ENCODE measurements at places on chromosomes 12 and 14.

DNA sequence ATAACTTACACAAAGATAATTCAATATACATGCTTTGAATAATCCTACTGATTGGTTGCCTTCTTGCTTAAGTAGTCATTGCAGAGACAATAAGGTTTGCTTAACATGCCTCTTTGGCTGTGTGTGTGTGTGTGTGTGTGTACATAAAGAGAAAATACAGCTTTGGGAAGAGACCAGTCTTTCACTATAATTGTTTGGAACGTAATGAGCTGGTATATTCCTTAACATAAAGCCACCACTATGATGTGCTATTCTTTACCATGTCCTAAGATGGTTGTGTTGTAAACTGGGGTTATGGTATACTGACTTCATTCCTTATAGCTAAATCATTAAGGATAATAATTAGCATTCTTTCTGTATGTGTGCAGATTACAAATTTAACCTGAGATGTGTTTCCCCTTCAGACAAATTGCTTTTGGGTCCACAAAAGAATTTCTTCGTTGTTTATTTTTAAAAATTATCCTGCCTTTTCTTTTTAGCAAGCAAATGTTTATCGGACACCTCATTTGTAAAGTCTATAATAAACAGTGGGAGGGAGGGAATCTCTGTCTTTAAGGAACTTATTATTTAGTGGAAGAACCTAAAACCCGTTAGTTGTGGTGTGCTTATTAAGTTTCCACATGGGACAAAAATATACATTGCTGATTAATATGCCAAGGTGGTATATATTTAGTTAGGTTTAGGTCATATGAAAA is 74.4 kb downstream of the TMX1 start:
- no peak for DNase-seq

- DNase-seq, result no peak
Measured at GRCh38 chr12:117921929-117922777, 46.6 kb downstream of the KSR2 start.

DNA sequence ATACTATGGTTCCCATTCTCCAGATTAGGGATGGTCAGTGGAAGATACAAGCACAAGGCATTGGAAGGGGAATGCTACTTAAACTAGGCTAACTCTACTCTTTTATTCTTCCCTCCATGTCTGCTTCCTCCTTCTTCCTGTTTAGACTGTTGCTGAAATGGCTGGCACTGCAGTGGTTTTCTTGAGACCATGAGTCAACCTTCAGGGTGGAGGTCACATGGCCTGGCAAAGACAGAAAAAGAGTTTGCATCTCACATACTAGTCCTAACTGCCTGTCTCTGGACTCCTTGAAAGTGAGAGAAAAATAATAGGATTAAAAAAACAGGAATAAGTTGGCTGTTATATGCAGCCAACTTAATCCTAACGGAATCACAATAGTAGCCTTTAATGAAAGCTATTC is 37.0 kb downstream of the ALDH1L2 start:
- DNase-seq, result no peak

- no peak for DNase-seq
Measured at GRCh38 chr12:27012239-27012981, 1.8 kb downstream of the TM7SF3 start.

DNA sequence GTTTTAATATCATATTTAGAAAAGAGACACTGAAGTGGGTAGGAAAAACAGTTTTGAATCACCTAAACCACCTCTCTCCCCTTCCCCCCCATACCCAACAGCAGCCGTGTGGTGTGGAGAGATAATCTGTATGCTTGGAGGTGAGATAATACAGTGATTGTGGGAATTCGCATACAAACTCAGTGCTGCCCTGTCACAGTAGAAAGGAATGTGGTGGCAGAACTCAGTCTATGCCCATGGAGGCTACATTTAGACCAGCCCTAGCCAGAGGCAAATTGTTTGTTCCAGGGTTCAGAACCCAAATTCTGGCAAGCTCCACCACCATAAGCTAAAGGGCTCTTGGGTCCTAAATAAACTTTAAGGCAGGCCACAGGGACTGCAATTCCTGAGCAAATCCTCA is 827.0 kb downstream of the C12orf50 start:
- DNase-seq, result no peak

DNA sequence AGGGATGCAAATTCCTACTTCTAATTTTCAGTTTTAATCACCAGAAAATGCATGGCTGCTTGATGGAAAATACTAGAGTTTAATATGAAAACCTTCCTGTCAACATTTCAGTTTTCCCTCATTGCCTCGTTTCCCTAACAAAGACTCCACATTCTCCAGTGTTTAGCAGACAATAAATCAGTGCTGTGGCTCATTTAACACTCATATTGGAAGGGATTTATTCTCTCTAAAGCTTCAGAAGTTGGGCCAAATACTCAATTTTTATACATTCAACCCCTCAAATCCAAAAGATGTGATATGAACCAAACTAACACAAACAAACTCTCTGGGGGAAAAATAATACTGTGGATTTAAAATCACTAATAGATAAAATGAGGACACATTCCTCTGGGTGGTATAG is 482.5 kb downstream of the FLRT2 start:
- DNase-seq, result no peak

- DNase-seq, result no peak
Measured at GRCh38 chr12:7934091-7934888, 1.7 kb downstream of the SLC2A3 start.

DNA sequence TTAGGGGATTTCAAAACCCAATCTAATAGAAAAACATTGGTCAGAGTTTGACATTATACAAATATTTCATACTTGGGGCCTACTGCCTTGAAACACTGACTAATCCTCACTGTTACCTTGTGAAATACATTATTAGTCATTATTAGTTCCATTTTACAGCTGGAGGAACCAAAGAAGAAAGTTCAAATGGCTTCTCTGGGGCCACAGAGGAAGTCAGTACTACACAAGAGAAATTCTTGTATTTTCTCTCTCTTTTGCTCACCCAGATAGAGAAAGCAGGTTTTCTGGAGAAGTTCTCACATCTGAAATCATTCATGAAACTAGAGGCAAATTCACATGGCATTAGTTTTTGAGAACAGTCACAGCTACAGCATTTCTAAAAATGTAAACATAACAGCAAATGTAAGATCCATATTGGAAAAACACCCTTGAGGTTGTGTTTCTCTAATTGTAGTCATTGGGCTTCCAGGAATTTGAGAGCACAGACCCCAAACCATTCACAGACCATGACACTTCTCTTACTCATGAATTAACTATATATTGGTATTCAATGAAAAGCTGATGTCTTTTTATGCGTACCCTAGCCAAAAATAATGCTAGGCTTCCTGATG is 83.0 kb downstream of the LLPH start:
- DNase-seq, result peak; percentile 68

GRCh38 chr12:132202929-132203721 is 58.9 kb downstream of the NOC4L start:
- DNase-seq, result no peak

GRCh38 chr14:23829736-23830471 is 123.7 kb upstream of the DHRS4 start:
- DNase-seq, result peak; percentile 86

DNA sequence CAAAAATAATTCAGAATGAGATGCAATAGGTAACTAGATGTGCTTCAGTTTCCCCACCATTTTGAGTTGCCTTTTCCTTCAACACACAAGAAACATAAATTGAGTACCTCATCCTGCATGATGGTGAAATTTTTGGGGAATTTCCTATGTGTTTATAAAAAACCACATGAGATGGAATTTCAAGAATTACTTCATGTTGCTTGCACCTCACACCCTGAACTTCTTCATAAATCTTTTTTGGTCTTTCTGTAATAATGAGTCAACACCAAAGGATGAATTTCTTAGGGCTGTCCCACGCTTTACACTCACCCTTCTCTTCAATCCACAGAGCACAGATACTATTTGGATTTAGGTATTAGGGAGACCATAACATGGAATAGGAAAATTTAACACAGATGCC is 22.6 kb upstream of the LUM start:
- peak; percentile 74 for DNase-seq

DNA sequence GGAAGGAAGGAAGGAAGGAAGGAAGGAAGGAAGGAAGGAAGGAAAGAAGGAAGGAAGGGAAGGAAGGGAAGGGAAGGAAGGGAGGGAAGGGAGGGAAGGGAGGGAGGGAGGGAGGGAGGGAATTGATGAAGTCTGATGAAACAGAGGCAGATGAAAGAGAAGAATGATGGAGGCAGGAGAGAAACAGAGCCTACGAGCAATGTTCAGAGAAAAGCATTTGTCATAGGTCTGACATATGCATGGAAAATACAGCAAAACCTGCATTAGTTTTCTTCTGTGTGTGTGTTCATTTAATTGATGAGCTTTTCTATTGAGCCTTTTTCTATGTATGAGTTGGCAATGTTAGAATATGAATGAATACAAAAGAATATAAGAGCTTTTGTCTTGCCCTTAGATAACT is 343.4 kb downstream of the GXYLT1 start:
- DNase-seq, result no peak

- DNase-seq, result no peak
Measured at GRCh38 chr12:100123316-100124095, 19.2 kb downstream of the BLTP3B start.

DNA sequence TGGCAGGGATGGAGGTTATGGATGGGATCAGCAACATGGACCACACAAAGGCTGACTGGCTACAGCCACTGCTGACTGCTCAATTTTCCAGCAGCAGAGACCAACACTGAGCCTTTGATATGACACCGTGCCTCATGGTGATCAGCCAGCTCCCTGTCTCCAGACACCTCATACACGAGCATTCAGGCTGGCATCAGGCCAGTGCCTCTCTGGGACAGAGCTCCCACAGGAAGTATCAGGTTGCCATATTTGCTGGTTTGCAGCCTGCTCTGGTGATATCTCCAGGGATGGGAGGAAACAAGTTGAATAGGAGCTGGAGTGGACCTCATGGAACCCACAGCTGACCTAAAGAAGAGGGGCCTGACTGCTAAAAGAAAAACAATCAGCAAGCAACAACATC is 471.2 kb upstream of the ATXN7L3B start:
- no peak for DNase-seq

GRCh38 chr14:64549791-64550620 is at the start of gene PPP1R36:
Gene PPP1R36, plus strand, starts transcription at chr14:64549961. Its CDS starts 37 bp downstream, at chr14:64549998.
- no peak for DNase-seq

GRCh38 chr14:55146425-55146824 is 17.4 kb downstream of the LGALS3 start:
- DNase-seq, result no peak

- no peak for DNase-seq
Measured at GRCh38 chr14:100733152-100733850, 6.6 kb downstream of the DLK1 start.

DNA sequence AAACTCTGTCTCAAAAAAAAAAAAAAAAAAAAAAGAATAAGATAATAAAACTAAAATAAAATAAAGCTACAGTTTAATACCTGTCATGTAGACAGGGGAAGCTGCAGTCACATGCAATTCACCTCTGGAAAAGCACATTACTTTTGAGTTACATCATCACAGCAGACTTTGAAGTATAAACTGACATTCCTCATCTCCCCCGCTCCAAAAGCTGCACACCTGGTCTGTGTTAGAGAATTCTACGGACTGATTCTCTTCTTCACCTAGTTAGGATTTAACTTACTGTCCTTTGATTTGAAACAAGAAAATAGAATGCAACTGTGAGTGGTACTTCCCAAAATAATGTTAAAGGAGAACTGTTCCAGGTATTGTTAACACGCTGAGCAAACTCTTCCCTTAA is 25.1 kb downstream of the SPPL3 start:
- no peak for DNase-seq

- DNase-seq, result no peak
Measured at GRCh38 chr14:105926373-105927095, 400.2 kb downstream of the TMEM121 start.

- DNase-seq, result peak; percentile 83
Measured at GRCh38 chr12:49358483-49359141, 8.7 kb upstream of the SPATS2 start.

DNA sequence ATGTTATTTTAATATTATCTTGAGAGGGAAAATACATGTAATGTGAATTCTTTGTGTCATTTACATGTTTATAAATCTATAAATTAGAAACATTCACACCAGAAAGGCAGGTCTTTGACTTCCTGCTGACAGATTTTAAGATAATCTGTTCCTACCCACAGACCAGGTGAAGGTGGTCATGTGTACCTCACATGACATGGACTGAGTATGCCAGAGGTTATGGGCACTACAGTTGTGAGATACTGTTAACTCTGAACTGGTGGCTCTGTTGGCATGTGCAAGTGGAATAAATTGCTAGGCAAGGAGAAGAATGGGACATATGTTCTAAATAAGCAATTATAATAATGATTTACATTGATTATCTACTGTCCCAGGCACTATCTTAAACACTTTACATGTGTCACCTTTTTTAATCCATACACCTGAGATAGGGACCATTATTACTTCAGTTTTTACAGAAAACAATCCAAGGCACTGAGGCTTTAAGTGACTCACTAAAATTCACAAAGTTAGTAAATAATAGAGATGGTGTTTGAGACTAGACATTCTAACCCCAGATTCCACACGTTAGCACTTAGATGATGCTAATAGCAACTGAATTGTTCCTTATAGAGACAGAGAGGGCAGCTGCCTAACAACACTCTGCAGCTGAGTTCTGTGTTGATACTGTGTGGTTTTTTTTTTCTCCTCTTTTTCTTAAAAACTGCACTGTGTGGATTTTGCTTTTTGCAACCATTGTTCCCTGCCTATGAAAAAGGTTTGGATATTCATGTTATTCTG is 23.8 kb downstream of the SLC16A7 start:
- DNase-seq, result no peak

DNA sequence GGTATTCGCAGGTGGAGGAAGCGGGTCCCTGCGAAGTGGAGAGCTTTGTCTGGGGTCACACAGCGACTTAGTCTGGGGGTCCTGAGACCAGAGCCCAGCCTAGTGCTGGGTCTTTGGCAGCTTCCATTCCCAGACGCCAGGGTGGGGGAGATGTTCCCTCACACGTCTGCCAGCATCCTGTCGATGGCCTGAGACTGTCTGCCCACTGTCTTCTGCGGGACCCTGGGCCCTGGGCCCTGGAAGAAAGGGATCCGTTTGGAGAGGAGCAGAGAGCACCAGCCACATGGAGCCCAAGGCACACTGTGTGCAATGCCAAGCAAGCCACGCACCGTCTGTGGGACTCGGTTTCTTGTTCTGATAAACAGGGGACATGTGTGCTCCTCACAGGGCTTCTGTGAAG is 197.2 kb downstream of the KIF26A start:
- DNase-seq, result no peak

DNA sequence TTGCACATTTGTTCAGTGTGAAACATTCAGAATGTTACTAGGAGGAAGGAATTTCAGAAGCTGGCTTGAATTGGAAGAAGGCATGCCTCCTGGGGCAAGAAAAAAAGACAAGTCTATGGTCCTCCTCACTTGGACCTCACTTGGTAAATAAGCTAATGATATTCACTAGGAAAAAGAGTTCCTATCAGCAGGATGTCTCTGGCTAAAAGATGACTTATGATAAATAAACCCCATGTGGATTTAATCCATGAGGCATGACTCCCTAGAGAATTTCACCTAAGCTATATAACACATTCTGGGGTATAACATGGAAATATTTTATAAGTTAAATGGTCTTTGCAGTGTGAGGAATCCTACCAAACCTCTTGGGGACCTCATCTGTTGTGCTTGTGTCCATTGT is 199.9 kb downstream of the LRIG3 start:
- DNase-seq, result no peak
